ENCODE measurements at places on chromosomes 6 and 20.

DNA sequence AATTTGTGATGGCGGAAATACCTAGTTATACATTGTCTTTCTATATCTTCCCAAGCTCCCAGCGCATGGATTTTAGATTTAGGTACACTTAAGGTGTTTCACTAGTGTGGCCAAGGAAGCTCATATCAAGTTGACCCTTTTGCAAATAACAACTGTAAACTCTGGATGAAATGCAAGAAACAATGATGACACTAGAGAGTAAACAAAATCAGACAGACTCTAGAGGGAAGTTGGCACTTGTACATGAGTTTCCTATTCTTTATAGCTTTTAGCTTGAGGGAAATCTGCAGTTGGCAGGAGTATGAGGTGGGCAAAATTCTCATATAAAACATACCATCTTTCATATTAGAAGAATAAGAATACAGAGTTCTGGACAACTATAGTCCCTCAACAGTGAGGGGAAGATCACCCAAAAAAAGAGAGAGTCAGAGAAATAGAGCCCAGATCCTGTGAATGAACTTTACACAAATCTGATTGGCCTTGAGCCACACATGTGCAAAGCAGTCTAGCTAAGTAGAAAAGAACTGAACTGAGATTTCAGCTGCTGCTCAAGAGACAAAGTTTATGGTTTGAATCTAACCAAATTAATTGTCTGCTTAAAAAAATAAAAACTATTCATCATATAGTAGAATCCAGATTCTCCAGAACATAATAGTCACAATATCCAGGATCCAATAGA is 26.1 kb downstream of the TXLNB start:
- DNase-seq: no peak

DNA sequence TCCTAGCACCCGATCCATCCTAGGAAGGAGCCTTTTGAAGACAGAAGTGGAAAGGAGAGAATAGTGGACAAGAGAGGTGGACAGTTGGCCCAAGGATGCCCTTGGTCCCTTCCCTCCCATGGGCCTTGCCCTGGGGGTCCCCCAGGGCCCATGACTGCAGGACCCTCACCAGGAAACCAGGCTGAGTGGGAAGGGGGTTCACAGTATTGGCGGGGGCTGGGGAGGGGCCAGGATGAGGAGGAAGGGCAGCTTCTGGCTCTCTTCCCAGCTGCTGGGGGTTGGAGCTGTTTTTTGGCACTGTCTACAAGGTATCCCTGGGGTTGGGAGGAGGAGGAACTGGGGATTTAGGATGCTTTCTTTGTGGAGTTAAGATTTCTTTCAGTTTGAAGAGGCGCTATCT is 4.0 kb upstream of the DSN1 start:
- DNase-seq: no peak

- no peak for DNase-seq
Measured at GRCh38 chr6:63674635-63675034, 39.0 kb downstream of the PHF3 start.

DNA sequence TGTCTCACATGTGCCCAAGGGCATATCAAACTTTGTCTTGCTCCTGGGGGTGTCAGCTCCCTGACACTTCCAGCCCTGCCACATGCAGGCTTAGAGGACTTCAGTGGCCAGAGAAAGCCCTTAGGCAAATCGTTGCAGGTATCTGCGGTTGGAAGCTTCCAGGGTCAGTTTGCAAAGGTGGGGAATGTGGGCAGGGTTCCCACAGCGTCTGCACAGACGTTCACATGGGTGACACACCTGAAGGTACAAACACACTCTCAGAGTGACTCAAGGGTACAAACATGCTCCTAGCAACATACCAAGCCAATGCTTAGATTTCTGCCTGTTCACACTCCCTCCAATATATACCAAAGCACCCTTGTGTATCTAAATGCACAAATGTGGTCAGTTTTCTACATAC is 30.0 kb downstream of the VSTM2L start:
- no peak for DNase-seq

DNA sequence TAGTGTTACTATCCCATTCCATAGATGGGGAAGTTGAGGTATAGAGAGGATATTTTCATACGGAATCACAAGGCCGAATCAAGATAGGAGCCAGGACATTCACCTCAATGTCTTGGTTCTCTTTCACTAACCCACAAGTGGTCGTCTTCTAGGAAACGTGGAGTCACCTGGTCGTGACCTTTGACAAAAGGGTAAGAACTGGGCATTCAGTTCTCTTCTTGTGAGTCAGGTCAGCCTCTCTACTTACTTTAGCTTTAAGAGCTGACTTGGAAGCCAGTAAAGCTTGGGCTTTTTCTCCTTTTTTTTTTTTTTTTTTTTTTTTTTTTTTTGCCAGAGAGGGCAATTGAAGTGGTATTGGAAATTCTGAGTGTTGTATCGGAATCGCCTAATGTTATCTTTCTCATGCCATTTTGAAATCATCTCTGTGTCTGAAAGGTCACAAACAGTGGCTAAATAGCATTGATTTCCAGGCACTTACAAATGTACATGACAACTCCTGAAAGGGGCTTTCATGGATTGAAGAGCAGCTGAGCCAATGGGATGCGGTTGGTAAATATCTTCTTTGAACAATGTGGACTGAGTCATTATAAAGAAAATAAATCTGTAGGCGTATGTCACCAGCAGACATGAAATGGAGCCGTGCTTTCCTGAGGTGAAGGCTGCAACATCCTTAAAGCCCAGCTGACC is 356.9 kb downstream of the KIF16B start:
- DNase-seq: no peak

DNA sequence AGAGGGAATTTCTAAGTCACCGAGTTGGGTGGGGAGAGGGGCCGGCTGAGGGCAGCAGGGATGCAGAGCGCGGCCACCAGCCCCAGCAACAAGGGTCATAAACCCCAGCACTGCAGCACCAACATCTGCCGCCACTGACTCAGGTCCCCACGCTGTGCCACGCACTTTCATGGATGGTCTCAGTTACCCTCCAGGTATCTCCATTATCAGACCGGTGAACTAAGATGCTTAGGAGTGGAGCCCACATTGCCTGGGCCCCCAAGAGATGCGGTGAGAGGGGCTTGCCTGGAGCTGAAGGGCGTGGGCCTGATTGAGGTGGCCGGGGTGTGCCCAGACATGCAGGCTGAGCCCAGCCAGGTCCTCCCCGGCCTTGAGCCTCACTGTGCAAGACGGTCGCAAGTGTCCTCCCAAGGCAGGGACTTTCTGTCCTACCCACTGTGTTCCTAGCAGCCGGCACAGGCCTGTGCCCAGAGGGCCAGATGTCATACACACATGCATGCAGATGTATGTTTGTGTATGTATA is 19.3 kb downstream of the RBM38 start:
- no peak for DNase-seq

DNA sequence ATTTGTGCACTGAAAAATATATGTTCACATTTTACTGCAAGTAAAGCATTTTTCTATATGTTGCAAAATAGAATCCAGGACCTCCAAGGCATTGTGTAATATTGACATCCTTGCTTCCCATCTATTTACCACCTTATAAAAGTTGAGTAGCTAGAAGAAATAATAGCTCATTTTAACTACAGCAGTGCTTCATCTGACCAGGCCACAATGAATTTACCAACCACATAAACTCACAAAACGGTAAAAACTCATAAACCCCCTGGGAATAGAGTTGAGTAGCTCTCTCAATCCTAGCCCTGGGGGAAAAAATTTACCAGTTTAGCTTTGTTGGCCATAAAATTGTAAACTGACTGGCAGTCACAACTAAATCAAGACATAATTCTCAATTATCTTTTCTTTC is 3.9 kb downstream of the ATXN1 start:
- DNase-seq: no peak

DNA sequence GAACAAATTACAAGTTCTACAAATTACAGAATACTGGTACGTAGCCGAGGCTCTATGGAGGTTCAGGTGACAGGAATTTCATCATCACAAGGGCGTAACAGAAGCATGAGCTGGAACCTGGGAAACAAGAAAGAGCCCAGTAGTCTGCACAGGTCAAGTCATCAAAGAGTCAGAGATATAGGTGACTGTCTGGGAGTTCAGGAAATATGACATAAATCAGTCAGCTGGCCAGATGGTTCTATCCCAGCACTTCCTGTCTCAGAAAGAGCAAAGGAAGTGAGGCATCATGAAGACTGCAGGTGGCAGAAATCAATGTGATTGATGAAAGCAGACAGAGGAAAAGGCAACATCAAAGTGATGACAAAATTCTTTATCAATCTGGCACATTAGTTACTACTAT is 23.3 kb downstream of the MYCT1 start:
- no peak for DNase-seq

DNA sequence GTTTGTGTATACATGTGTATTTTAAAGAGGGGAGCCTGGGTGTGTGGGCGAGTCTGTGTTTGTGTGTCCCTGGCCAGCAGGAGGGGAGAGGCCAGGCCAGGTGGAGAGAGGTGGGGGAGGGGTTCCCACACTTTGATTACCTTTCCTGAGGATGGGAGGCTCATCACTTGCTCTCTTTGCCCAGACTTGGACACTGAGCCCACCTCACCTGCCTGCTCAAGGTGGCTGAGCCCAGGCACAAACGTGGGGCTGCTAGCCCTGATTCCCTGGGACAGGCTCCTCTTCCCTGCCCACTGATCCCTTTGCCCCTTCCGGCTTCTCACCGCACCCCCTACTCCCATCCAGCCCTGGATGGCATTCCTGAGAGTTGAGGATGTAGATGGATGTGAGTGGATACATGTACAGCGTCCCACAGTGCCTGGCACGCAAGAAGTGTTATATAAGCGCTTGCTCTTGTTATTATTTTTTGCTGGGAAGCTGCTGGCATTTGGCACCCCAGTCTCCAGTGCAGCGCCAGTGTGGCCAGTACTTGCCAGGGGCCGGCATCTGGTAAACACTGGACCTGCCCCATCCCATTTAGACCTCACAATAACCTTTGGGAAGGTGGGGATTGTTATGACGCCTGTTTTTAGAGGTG is 2.7 kb downstream of the CEBPB start:
- no peak for DNase-seq

DNA sequence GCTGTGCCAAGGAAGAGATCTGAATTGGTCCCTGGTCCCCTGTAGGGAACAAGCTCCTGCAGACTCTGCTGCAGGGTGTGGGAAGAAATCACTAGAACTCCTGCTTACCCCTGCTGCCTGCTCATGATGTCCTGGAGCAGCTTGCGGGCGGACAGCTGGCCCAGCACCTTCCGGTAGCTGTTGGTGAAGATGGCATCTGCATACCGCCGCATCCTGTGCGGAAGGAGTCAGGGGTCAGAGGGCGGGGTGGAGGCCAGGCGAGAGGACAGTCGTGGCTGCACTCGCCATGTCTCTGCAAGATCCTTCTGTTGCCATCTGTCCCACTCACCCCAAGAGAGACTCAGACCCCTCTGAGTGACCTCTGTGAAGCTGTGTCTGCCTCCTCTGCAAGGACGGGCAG is 5.3 kb downstream of the GHRH start:
- DNase-seq: no peak

DNA sequence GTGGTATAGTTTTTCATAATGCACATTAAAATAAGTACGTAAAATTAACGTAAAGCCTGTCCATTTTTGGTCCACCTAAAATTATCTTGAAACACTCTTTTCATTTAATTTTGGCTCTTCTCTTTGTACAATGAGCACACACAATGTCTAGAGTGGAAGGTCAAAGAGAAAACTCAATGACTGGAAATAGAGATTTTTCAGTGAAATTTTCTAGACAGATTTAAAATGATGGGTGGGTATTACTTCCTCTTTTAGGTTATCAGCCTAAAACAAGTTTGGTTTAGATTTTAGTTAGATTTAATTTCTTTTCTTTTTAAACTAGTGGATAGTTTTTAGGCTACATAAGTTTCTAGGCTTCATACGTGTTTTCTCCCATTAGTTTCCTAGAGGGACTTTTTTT is 24.9 kb downstream of the DSE start:
- DNase-seq: no peak

DNA sequence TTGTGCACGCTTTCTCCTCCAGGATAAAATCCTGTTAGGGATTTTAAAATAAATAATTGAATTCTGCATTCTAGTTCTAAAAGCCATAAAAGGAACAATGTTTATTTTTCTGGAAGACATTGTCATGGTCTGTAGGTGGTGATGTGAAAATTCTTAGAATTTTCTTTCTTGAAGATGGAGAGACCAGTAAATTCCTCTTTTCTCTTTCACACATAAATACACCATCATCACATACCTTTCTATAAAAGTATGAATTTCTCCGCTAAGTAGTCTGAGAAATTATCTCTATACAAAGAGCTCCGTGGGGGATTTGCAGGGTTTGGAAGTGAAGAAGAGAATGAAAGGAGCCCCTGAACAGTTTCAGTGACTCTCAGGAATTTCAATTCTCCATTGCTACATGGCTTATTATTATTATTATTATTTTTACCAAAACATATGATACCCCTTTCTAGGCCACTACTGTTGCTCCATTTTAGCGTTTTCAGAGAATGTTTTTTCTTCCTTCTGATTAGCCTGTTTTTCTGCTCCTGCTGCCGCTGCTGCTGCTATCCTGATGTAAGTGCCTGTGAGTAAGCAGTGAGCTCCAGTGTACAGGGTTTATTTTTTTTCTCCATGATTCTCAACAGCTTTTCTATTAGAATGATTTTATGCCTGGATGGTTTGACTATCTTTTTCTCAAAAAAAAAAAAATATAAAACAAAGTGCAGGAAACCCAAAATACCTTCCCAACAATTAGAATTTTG is 145.8 kb downstream of the SAMD5 start:
- DNase-seq: no peak

DNA sequence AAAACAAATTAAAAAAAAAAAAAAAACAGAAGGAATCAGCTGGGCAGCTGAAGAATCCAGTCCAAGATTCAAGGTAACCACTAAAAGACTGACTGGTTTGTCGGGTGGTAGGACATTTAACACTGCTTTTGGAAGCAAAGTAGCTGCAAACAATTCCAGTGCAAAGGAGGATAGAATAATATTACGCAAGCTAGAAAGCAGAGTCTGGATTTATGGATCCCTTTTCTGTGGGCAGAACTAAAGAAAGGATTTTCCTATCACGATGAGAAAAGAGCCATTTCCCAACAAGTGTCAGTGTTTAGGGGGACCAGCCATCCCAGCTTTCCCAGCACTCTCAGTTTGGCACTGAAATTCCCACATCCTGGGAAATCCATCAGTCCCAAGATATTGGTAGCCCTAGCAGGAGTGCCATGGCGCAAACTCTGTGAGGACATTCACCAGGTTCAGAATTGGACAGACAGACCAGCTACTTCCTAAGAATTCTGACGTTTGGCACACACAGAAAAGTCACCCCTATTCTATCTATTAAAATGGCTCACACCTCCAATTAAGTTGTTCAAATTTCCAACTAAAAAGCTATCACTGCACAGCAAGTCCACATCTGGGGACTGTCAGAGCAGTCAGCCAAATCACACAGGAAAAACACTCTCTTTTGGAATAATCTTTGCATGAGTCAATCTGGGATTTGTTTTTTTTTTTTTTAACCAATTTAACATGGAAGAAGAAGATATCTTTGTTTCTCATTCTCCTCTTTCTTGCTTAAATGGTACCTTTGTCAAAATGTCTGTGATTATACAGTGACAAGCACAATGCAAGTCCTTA is 356.8 kb upstream of the ARID1B start:
- DNase-seq: no peak

GRCh38 chr20:44627364-44628010 is 24.0 kb downstream of the ADA start:
- no peak for DNase-seq
